ENCODE measurements at places on chromosomes 11 and 22. TPM values are rescaled to one million over a fixed set of nuclear protein-coding genes. Genes with fewer than 3 reads are reported as not detected.

ADORA2A gene
- total RNA-seq = 0.54 TPM

KCNQ1OT1 gene
- total RNA-seq = 0.05 TPM

OR10W1 gene
- total RNA-seq = not detected

MED15 gene
- 60.3 TPM for total RNA-seq

HEPN1 gene
- total RNA-seq = not detected

C11orf87 gene
- not detected for total RNA-seq

TMEM134 gene
- 66.2 TPM for total RNA-seq

DCDC1 gene
- 0.55 TPM for total RNA-seq

KCNQ1 gene
- 0.23 TPM for total RNA-seq

GLYAT gene
- total RNA-seq = not detected

CBLIF gene
- total RNA-seq = not detected

MEI1 gene
- not detected for total RNA-seq

TMEM45B gene
- not detected for total RNA-seq

FHIP1B gene
- total RNA-seq = 17.7 TPM

SCGB1D2 gene
- total RNA-seq = 0.48 TPM

ANKK1 gene
- not detected for total RNA-seq

DNHD1 gene
- total RNA-seq = 2.2 TPM

DYNC2H1 gene
- total RNA-seq = 5.3 TPM

OR52I1 gene
- total RNA-seq = not detected

METTL15 gene
- 6.7 TPM for total RNA-seq

PNPLA3 gene
- 1.5 TPM for total RNA-seq

CAPN5 gene
- total RNA-seq = 11.9 TPM

C11orf52 gene
- 0.18 TPM for total RNA-seq

TCN1 gene
- total RNA-seq = 0.42 TPM

OR10D3 gene
- total RNA-seq = not detected

KDM2A gene
- total RNA-seq = 40.0 TPM

OR8D4 gene
- not detected for total RNA-seq

ZNF214 gene
- 0.79 TPM for total RNA-seq

CRYBA4 gene
- not detected for total RNA-seq

LGALS12 gene
- total RNA-seq = not detected
